ENCODE measurements at places on chromosomes 13 and 19.

DNA sequence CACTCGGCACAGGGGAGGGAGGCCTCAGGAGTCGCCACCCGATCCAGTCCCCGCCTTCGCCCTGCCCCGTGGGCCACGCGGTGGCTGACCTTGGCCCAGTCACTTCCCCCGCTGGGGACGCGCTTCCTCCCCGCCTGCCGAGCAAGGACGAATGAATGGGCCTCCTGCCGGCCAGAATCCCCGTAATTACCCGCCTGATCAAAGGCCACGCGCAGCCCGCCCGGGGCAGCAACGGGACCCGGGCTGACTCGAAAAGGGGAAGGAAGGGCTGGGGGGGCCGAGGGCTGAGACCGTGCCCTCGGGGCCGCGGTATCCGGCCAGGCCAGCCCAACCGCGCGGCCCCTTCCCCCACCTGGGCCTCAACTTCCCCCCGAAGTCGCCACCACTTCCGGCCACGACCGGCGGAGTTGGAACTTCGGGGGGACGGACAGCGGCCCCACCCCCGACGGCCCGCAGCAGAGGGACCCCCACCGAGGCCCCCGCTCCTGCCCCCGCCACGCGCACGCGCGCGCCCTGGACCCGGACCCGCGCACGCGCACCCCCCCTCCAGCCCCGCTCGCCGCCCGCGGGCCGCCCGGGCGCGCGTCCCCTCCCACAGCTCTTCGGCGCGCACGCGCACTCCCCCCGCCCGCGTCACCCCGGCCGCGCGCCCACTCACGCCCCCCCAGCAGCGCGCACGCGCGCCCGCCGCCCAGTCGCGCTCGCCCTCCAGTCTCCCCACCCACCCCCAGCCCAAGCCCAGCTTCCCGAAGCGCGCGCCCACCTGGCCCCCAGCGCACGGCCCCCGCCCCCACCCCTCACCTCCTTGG, 520 bp downstream of the ZNF787 start:
- peak; percentile 54 for DNase-seq

- peak; percentile 100 for DNase-seq
Measured at GRCh38 chr19:58543826-58544590, at the start of gene TRIM28. Gene TRIM28, plus strand, starts transcription at chr19:58544064. Its CDS starts 694 bp downstream, at chr19:58544758.

DNA sequence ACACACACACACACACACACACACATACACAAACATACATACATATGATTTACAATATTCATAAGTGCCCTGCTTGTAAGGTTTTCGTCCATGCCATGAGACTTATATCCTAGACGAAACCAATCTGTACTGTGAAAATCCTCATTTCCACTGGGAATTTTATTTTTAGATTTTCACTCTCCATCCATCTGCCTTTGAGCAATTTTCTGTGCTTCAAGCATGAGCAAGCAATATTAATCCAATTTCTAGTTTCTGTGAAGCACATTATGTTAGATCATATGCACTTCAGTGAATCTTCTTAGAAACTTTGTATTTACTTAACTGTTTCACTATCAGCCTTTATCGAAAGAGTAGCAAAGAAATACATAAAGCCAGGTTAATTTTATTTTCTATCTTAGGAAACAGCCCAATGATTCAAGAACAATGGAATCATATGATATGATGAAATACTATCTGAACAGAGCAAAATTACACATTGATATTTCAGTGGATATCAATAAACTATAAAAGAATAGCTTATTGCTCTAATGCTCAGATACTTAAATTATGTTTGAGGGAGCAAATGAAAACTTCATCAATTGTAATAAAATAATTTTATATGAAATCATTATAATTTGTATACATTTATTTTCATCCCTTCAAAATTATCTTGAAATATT, 1100.7 kb upstream of the MIR17HG start:
- no peak for DNase-seq

DNA sequence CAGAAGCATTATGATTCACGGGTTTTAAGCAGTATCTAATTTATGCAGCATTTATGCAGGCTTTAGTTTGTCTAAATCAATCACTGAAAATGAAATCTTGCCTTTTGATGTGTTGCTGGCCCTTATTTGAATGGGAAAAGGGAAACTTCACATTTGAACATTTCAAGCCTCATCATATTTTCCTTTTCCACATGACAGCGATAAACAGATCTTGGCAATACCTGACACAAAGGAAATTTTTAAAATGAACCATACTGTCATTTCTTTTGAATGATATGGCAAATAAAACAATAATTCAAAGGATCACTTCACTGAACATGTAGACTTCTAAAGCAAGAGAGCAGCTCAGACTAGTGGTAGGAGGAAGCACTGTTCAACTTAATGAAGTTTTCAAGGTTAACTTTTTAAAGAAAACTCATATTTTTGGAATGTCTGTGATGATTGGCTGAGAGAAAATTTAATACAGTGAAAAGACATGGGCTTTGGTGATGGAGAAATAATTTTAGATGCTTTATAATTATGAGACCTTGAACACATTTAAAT, 198.1 kb downstream of the OXGR1 start:
- no peak for DNase-seq

- no peak for DNase-seq
Measured at GRCh38 chr13:73081256-73081915, 22.6 kb downstream of the KLF5 start.

GRCh38 chr19:48506138-48506733, 5.4 kb downstream of the LMTK3 start:
- no peak for DNase-seq

- DNase-seq = no peak
Measured at GRCh38 chr13:52405767-52406494, at the start of gene THSD1. Gene THSD1, minus strand, starts transcription at chr13:52406172. Its CDS starts 3,572 bp downstream, at chr13:52402600.

GRCh38 chr19:10961073-10961860, 437 bp downstream of the SMARCA4 start:
- no peak for DNase-seq

DNA sequence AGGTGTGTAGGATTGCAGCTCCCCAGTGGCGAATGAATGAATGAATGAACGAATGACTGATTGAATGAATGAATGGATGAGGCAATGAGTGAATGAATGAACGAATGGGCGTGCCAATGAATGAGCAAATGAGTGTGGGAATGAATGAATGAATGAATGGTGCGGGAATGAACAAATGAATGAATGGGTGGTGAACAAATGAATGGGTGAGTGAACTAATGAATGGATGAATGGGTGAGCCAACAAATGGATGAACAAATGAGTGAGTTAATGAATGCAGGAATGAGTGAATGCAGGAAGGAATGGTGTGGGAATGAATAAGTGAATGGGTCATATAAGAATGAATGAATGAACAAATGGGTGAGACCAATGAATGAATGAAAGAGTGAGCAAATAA, 14.7 kb downstream of the ANKRD24 start:
- no peak for DNase-seq

DNA sequence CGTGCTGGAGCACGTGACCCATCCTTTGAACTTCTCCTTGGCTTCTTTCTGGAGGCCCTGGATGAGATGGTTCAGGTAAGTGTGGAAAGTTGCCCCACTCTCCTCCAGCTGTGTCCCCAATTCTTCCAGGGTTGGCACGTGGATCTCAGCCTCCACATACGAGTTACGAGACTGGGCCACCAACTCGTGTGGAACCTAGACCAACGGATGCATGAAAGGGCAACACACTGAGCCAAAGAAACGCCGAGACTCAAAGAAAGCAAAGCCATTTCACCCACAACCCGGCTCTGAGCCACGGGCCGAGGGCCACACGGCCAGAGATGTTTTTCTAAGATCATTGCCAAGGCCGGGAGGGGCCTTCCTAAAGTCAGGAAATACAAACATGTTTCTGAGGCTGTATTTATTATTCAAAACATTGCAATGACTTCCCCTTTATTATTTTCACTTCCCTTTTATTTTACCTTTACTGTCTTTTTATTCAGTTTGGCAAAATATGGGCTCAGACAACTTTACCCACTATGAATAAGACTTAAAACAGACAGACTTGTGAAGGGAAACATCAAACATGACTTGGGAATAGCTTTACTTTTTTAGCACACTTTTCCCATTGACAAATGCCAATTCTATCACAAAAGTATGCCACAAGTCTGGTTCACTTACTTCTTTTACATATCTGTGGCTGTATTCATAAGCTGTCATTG, 94.6 kb downstream of the KL start:
- no peak for DNase-seq

GRCh38 chr13:61927648-61928047, 512.0 kb upstream of the PCDH20 start:
- DNase-seq = no peak

DNA sequence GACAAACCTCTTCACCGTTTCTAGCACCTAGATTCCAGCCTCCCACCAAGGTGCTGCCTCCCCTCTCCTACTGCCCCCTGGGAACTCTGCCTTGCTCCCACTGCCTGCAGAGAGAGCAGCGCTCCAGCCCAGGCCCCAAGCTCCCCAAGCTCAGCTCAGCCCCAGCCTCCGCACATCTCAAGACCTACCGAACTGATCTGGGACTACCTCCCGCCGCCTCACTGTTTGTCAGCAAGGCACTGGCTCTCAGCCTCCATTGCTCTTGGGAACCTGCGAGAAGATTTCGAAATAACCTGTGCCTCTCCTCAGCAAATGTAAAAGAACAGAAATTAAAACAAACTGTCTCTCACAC, 92.4 kb upstream of the GPR183 start:
- DNase-seq = no peak

GRCh38 chr19:48807590-48808308, 3.1 kb downstream of the BCAT2 start:
- DNase-seq = no peak

DNA sequence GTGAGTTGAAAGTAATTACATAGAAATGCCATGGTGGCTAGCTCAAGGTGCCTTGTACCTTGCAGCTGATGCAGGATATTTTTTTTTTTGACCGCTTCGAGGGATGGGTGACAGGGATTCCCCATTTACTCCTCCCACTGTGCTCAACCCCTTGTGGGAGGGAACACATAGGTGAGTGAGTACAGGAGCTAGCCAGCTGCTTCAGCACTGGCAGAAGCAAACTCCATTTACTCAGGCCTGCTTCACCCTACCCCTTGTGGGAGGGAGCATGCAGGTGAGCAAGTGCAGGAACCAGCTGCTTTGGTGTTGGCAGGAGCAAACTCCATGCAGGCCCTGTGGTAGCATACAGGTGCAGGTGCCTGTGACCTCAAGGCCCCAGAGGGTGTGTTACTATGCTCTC, 330.1 kb downstream of the TDRD3 start:
- DNase-seq = no peak

DNA sequence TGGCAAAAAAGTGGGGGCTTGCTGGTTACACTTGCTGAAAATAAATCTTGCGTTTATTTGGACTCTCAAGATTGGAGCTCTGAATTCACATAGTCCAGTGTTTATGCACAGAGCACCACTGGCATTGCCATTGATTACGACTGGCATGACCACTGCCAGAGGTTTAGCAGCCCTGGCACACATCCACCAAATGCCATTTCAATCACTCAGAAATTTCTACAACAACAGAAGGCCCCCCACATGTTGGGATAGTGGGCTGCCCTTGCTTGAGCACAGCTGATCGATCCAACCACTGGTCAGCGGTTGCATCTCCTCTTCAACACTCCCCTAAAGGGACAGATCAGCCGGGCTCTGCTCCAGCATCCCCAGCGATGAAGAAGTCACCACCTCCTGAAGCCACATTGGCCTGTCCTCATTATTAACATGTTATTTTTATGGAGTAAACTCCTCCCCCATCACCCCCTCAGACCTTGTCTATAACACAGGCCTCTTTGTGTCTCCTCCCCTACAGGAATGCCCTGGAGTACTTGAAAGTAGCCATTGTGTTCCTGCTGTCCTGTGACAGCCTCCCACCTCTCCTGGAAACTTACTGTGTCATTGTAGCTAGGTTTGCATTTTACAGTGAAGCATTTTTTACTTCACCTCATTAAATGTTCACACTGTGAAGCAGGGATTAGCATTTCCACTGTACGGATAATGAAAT, 51.3 kb downstream of the CDADC1 start:
- no peak for DNase-seq

GRCh38 chr19:52211926-52212571, 22.2 kb downstream of the PPP2R1A start:
- DNase-seq = no peak

GRCh38 chr13:69793783-69794453, 313.7 kb upstream of the ATXN8OS start:
- no peak for DNase-seq

GRCh38 chr19:7372810-7373209, 24.1 kb downstream of the ARHGEF18 start:
- DNase-seq = no peak

DNA sequence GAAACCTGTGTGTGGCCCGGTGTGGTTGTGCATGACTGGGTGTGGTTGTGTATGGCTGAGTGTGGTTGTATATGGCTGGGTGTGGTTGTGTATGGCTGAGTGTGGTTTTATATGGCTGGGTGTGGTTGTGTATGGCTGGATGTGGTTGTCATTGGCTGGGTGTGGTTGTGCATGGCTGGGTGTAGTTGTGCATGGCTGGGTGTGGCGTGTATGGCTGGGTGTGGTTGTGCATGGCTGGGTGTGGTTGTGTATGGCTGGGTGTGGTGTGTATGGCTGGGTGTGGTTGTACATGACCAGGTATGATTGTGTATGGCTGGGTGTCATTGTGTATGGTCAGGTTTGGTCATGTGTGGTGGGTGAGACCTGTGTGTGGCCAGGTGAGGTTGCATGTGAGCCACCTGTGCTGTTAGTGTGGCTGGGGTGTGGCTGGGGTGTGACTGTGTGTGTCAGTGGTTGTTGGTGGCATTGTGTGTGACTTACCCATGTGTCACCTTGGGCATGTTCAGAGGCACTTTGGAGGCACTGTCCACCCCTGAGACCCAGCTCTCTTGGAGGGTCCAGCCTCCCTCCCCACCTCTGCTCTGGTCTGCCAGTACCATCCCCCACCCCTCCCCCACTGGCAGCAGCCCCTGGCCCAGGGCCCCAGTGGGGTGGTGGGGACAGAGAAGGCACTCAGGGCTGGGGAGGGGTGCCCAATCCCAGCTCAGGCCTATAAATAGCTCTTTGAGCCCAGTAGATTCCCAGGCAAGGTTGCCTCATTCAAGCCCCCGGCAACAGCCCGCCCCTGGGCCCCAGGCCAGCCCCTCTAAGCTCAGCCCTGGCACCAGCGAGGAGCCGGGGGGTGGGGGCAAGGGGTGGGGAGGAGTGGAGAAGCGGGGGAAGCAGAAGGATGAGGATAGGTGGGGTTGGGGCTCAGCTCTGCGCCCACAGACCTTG, 3.9 kb upstream of the NCAN start:
- DNase-seq = no peak

- DNase-seq = no peak
Measured at GRCh38 chr13:72126424-72126823, 259.4 kb upstream of the DACH1 start.

- DNase-seq = no peak
Measured at GRCh38 chr13:21175656-21176214, 617 bp downstream of the SKA3 start.

GRCh38 chr13:21823949-21824348, 153.1 kb downstream of the FGF9 start:
- no peak for DNase-seq

- no peak for DNase-seq
Measured at GRCh38 chr13:93851236-93851635, 624.6 kb downstream of the GPC6 start.

DNA sequence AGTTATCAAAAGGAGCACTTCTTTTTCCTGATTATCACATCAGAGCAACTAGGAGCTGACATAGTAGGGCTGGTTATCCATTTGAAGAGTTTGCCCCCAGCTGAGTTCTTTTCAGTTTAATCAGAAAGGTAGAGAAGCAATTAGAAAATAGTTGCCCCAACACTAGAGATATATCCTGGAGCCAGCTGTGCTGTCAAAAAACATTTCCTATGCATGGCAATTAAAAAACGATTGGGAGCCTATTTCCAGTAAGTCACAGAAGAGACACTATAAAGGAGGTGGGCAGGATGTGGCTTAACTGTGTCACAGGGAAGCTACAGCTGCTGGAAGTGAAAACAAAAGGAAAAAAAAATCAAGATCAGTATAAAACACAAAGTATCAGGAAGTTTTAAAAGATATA, 155.7 kb upstream of the SLITRK1 start:
- DNase-seq = no peak

All from stimulated activated CD4-positive, alpha-beta T cell treated with anti-CD3 and anti-CD28 coated beads, Interleukin-1b, Interleukin-23, amount 100 ng/mL, for 1 hour (primary cell).